Bronchial smooth muscle cell (primary cell): ENCODE measurements at places on chromosomes 2 and 18. TPM values are rescaled to one million over a fixed set of nuclear protein-coding genes. Genes with fewer than 3 reads are reported as not detected.

The MOGAT1 gene
- total RNA-seq, result not detected in 2 replicates

The MEP1B gene
- not detected in 2 replicates for total RNA-seq

The BUB1 gene
- 5.8 and 22.1 TPM in 2 replicates for total RNA-seq

The RTKN gene
- total RNA-seq, result 17.8 and 18.1 TPM in 2 replicates

The GKN2 gene
- total RNA-seq, result not detected in 2 replicates

The AKAIN1 gene
- total RNA-seq, result not detected in 2 replicates

The SLC20A1 gene
- 22.1 and 53.0 TPM in 2 replicates for total RNA-seq

The DUSP19 gene
- total RNA-seq, result 3.0 and 4.1 TPM in 2 replicates

The RHBDD1 gene
- total RNA-seq, result 17.3 and 64.8 TPM in 2 replicates

The DSG3 gene
- total RNA-seq, result 0.16 and 0.26 TPM in 2 replicates

The ANKAR gene
- 9.2 and 9.5 TPM in 2 replicates for total RNA-seq

The KLHL30 gene
- 0.09 and 0.16 TPM in 2 replicates for total RNA-seq
